Heart left ventricle (tissue), 16 donors: ENCODE measurements at places on chromosomes 1 and 21. TPM values are rescaled to one million over a fixed set of nuclear protein-coding genes. Genes with fewer than 3 reads are reported as not detected.

MAP10 gene
- 4.8 TPM for total RNA-seq

DNA sequence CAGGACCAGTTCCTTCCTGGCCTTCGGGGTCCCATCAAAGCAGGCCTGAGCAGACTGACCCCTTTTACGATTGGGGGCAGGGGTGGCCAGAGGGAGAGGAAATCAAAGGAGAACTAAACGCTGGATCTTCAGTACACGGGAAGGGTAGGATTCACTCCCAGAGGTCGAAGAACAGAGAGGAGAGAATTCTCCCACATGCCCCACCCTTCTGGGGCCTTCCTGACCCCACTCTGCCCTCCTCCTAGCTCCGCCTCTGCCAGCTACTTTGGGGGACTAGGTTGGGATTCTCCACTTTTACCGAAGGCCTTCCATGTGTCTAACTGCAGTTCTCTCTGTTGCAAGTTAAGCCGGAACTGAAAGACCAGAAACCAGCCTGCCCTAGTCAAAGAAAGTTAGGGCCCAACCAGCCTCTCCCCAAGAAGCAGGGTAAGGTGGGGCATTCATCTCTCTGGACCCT, 654 bp upstream of the ARHGEF2 start:
- DNase-seq = peak; percentile 49
- no peaks in the 10 kb centered on the region for H3K36me3 ChIP-seq
- peak overlapping the region; percentile 98 for H3K27ac ChIP-seq
- peaks cover 67% of the 10 kb centered on the region for H3K4me1 ChIP-seq
- H3K4me3 ChIP-seq = peak overlapping the region; percentile 65

HSPG2 gene
- 476 TPM for total RNA-seq

GRCh38 chr1:8712413-8713231, 104.8 kb downstream of the RERE start:
- peaks cover 26% of the 10 kb centered on the region for H3K4me1 ChIP-seq
- H3K4me3 ChIP-seq = peak overlapping the region; percentile 15
- no peaks in the 10 kb centered on the region for H3K27me3 ChIP-seq
- H3K27ac ChIP-seq = no peak overlapping the region

CACHD1 gene
- 1.9 TPM for total RNA-seq

RBM11 gene
- total RNA-seq = 0.15 TPM

OMA1 gene
- 42.4 TPM for total RNA-seq

DNA sequence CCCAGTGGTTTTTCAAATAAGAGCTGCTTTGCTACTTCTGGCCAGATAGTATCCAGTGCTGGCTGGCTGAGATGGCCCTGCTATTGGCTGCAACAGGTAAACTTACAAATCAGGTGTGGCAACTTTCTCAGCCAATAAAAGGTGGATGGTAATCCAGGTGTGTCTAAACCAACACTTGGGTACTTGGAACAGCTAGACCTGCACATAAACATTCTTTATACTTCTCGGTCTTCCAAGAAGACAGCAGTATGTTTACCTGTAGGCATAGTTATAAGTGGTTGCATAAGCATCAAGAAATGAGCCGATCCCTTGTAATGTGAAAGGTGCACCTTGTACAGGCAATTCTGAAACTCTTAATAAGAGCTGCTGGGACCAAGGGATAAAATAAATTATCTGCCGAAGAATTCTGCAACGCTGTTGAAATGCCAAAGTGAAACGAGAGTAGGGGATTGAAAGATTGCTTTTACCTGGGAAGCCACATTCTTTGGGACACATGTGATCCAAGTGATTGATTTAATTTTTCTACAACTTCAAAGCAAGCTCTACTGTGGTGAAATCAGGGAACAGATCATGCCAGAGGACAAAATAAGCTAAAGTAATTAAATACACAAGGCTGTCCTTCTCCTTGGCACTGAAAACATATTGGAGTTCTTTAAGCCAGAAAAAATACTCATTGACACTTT, at the start of gene CLDN8:
TSS of gene CLDN8 (minus strand) at position 57 of the 683 bp plus-strand sequence. CDS start 172 bp downstream, outside the sequence.
- no peaks in the 10 kb centered on the region for H3K27me3 ChIP-seq
- H3K4me1 ChIP-seq = no peaks in the 10 kb centered on the region
- H3K27ac ChIP-seq = no peak within 1 kb of the TSS
- H3K36me3 ChIP-seq = no peaks in the 10 kb centered on the region

SLC44A3 gene
- total RNA-seq = 8.8 TPM

SPATA21 gene
- not detected for total RNA-seq

GRCh38 chr1:150407330-150407729, 43.4 kb downstream of the RPRD2 start:
- H3K27ac ChIP-seq = no peak overlapping the region
- no peak for DNase-seq
- H3K4me3 ChIP-seq = no peak overlapping the region
- no peaks in the 10 kb centered on the region for H3K36me3 ChIP-seq
- no peaks in the 10 kb centered on the region for H3K27me3 ChIP-seq
- no peaks in the 10 kb centered on the region for H3K4me1 ChIP-seq

GRCh38 chr1:167905182-167905581, 8.8 kb downstream of the ADCY10 start:
- DNase-seq = no peak
- H3K4me3 ChIP-seq = no peak overlapping the region
- no peak overlapping the region for H3K27ac ChIP-seq
- H3K27me3 ChIP-seq = no peaks in the 10 kb centered on the region
- H3K4me1 ChIP-seq = no peaks in the 10 kb centered on the region

OR2L8 gene
- not detected for total RNA-seq

DNA sequence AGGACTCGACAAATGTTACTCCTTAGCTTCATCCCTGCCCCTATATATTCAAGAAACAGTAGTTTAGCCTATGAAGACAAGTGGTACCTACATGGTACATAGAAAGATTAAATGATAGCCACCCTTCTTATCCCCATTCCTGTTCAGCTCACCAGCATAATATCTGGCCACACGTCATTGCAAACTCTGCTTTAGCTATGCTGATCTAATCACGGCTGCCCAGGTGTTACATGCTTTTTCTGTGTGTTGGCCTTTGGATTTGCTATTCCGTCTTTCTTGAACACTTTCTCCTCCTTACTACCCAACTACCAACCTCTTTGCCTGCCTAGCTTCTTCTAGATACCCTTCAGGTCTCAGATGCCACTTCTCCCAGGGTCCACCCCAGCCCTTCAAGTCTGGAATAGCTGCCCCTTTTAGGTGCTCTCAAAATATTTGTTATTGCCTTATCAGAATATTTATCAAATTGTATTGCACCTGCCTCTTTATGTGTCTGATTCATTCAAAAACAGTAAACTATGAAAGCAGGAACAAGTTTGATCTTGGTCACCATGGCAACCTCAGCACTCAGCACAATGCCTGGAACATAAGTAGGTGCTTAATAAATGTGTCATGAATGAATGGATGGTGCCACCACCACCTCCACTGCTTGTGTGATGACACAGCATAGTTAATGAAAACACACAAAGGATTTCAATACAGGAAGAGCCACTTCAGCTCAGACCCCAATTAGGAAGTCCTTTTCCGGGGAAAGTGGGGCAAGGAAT, 11.4 kb upstream of the DNASE2B start:
- no peaks in the 10 kb centered on the region for H3K36me3 ChIP-seq
- H3K27ac ChIP-seq = no peak overlapping the region
- H3K4me3 ChIP-seq = no peak overlapping the region
- H3K27me3 ChIP-seq = no peaks in the 10 kb centered on the region

- H3K27ac ChIP-seq = no peak overlapping the region
- no peaks in the 10 kb centered on the region for H3K36me3 ChIP-seq
- no peaks in the 10 kb centered on the region for H3K4me1 ChIP-seq
- DNase-seq = no peak
Measured at GRCh38 chr1:63721531-63722189, 52.2 kb upstream of the ROR1 start.

GRCh38 chr1:67666636-67667035, 18.4 kb upstream of the GADD45A start:
- H3K36me3 ChIP-seq = no peaks in the 10 kb centered on the region
- no peak overlapping the region for H3K4me3 ChIP-seq
- H3K4me1 ChIP-seq = no peaks in the 10 kb centered on the region
- no peak for DNase-seq
- no peaks in the 10 kb centered on the region for H3K27me3 ChIP-seq

- no peak for DNase-seq
- peaks cover 12% of the 10 kb centered on the region for H3K36me3 ChIP-seq
- H3K27me3 ChIP-seq = no peaks in the 10 kb centered on the region
Measured at GRCh38 chr1:233255145-233255544, 40.4 kb downstream of the PCNX2 start.

OR2T35 gene
- total RNA-seq = not detected

GRCh38 chr1:31934706-31935629, 3.2 kb downstream of the PTP4A2 start:
- H3K4me3 ChIP-seq = peak overlapping the region; percentile 92
- H3K27me3 ChIP-seq = no peaks in the 10 kb centered on the region
- no peak for DNase-seq
- no peaks in the 10 kb centered on the region for H3K36me3 ChIP-seq
- H3K4me1 ChIP-seq = peaks cover 80% of the 10 kb centered on the region
- no peak overlapping the region for H3K27ac ChIP-seq

VWA5B1 gene
- total RNA-seq = 0.88 TPM

DNA sequence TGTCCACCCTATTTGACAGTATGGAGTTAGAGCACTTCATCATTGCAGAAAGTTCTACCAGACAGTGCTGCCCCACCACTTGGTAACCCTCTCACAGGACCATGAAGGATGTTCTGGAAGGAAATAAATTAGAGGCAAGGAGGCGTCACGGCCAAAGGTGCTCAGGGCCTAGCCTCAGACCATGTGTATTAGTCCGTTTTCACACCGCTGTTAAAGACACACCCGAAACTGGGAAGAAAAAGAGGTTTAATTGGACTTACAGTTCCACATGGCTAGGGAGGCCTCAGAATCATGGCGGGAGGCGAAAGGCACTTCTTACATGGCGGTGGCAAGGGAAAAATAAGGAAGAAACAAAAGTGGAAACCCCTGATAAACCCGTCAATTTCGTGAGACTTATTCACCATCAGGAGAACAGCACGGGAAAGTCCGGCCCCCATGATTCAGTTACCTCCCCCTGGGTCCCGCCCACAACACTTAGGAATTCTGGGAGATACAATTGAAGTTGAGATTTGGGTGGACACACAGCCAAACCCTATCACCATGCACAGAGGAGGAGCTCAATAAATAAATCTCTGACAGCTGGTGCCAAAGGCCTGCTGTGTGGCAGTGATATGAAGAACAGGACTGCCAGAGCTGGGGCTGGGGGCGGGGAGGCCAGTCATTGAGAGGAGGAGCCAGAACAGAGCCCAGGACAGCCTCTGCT, 75.8 kb downstream of the FHAD1 start:
- no peaks in the 10 kb centered on the region for H3K36me3 ChIP-seq
- no peak for DNase-seq
- no peak overlapping the region for H3K4me3 ChIP-seq
- peak overlapping the region; percentile 48 for H3K27ac ChIP-seq

GRCh38 chr1:160046494-160047110, 14.8 kb upstream of the PIGM start:
- peaks cover 10% of the 10 kb centered on the region for H3K4me1 ChIP-seq
- peak; percentile 43 for DNase-seq
- H3K27ac ChIP-seq = no peak overlapping the region
- no peaks in the 10 kb centered on the region for H3K27me3 ChIP-seq
- no peak overlapping the region for H3K4me3 ChIP-seq

GRCh38 chr1:156124557-156125483, 10.3 kb downstream of the LMNA start:
- peaks cover 94% of the 10 kb centered on the region for H3K4me1 ChIP-seq
- peak overlapping the region; percentile 99 for H3K27ac ChIP-seq
- DNase-seq = peak; percentile 71
- H3K36me3 ChIP-seq = peaks cover 13% of the 10 kb centered on the region

DNA sequence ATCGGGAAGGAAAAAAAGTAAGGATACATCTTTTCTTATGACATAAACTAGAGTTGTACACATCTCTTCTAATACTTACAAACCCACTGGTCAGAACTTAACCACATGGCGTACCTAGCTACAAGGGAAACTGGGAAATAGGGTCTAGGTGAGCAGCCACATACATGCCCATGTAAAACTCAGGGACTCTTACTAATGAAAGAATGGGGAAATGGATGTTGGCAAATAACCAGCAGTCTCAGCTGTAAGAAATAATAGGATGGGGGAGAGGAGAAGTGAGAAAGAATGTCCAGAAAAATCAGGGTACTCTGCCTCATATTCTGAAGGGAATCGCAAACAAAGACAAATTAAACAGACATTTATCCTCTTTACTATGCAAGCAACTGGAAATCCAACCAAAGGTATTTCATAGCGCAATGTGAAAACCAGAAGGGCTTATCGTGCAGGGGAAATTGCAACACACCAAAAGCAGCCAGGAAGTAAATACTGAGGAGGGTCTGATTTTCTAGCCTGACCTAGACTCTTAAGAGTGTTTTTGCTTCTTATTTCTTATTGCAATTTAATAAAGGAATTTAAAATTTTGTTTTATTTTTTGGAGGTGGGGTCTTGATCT, 17.5 kb downstream of the GTF2B start:
- H3K4me1 ChIP-seq = peaks cover 21% of the 10 kb centered on the region
- no peak overlapping the region for H3K27ac ChIP-seq
- no peak overlapping the region for H3K4me3 ChIP-seq
- peaks cover 4% of the 10 kb centered on the region for H3K36me3 ChIP-seq
- H3K27me3 ChIP-seq = no peaks in the 10 kb centered on the region
- DNase-seq = no peak

- peaks cover 9% of the 10 kb centered on the region for H3K4me1 ChIP-seq
- DNase-seq = no peak
- H3K36me3 ChIP-seq = no peaks in the 10 kb centered on the region
- H3K4me3 ChIP-seq = no peak overlapping the region
Measured at GRCh38 chr1:81760477-81761097, 40.1 kb upstream of the ADGRL2 start.

- no peak overlapping the region for H3K27ac ChIP-seq
- DNase-seq = no peak
- no peak overlapping the region for H3K4me3 ChIP-seq
- no peaks in the 10 kb centered on the region for H3K27me3 ChIP-seq
Measured at GRCh38 chr1:198024782-198025181, 107.6 kb downstream of the LHX9 start.

KCNA2 gene
- total RNA-seq = 0.82 TPM

CNR2 gene
- total RNA-seq = not detected

DNA sequence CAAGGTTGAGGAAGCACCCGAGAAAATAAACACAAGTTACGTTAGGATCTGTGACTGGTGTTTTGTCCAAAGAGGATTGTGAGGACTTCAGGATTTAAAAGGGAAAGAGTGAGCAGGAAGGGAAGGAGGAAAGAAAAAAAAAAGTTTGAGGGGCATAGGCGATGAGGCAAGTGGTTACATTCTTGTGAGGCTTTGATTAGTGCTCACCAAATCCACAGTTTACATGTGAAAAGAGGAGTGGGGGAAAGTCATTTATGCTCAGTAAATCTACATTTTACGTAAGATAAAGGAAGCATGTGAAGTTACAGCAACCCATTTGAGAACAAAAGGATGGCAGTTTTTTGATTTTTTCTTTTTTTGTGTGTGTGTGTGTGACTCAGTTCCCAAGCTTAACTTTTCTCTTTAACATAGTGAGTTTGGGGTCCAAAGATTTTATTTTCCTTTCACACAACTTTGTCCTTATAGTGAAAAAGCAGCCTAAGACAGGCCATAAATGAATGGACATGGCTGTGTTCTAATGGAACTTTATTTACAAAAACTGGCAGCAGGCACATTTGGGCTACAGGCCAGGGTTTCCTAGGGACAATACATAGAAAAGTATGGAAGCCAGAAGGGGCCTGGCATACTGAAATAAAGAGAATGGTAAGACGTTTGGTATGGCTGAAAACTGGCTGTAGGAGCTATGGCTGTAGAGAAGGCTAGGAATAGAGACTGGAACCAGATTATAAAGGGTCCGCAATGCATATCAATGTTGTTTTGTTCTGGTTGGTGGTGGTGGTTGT, 121.7 kb downstream of the FGGY start:
- no peak for DNase-seq
- no peaks in the 10 kb centered on the region for H3K27me3 ChIP-seq
- H3K27ac ChIP-seq = no peak overlapping the region
- H3K4me3 ChIP-seq = no peak overlapping the region
- H3K4me1 ChIP-seq = peaks cover 3% of the 10 kb centered on the region

RIMKLA gene
- 15.3 TPM for total RNA-seq
